ENCODE measurements at places on chromosomes 13 and 19.

GRCh38 chr19:39193803-39194202, 3.0 kb upstream of the NCCRP1 start:
- DNase-seq, result no peak

- peak; percentile 12 for DNase-seq
Measured at GRCh38 chr13:91647361-91647990, 249.1 kb downstream of the GPC5 start.

DNA sequence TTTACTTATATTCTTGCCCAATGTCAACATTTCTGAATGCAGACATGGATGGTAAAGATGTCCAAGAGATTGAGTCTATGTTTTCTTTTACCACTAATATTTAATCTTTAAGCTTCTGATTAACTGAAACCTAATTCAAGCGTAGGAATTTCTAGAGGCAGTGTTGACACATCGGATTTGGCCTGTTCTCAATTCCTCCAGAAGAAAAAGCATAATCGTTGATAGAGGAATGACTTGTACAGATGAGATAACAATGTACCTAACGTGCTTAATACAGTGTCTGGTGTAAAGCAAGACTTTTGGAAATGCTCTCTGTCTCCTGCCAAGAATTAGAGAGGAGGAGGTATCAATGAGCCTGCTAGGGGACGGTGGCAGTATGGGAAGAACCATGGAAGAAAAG, 35.2 kb downstream of the SLC15A1 start:
- no peak for DNase-seq

GRCh38 chr13:37869756-37870488, at the start of gene TRPC4:
TSS of gene TRPC4 (minus strand) at chr13:37869772. CDS start at chr13:37783333, 86,439 bp downstream.
- peak; percentile 59 for DNase-seq

DNA sequence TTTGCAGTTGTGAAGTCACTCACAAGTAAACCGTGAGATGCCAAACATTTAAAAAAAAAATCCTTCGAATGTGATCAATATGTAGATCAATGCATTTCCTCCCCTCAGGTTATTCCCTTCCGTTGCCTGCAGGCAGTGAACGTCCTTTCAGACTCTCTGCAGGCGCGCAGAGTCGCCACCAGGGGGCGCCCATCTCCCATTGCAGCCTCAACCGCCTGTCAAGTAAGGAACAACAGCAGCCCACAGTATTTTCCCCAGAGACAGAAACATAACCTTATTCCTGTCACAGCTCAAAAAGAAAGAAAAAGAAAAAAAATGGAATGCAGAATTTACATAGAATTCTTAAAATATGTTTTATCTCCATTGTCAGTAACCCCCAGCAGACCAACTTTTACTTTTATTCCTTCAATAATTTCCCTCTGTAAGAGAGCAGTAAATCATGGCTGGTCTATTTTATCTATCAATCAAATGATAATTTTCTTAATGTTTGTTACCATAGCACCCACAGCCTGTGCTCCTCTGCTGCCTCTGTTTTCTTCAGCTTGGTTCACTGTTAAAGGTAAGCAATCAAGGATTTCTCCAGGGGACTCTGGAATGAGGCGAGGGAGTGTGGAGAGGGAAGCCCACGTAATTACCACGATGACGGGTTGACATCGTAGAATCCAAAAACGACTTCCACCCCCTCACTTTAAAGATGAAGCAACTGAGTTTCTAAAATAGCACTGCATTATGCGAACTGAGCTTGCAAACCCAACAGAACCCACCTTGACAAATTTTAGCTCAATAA, 637.6 kb upstream of the ARGLU1 start:
- DNase-seq, result peak; percentile 66

DNA sequence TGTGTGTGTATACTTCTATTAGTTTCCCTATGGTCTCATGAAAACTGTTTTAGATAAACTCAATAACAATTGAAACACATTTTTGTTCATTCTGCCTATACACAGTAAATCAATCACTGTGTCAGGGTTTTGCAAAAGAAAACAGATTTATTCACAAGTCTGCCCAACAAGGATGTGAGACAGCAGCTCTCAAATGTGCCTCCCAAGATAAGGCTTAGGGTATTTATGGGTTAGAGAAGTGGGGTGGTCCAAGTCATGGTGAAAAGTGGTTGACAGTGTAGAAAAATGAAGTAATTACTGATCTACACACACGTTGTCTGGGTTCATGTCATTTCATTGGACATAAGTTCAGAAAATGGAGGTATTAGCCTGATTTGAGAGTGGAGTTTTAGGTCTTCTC, 844.6 kb downstream of the SLITRK6 start:
- DNase-seq, result no peak

GRCh38 chr13:21402586-21403307, 56.4 kb downstream of the ZDHHC20 start:
- DNase-seq, result peak; percentile 71

DNA sequence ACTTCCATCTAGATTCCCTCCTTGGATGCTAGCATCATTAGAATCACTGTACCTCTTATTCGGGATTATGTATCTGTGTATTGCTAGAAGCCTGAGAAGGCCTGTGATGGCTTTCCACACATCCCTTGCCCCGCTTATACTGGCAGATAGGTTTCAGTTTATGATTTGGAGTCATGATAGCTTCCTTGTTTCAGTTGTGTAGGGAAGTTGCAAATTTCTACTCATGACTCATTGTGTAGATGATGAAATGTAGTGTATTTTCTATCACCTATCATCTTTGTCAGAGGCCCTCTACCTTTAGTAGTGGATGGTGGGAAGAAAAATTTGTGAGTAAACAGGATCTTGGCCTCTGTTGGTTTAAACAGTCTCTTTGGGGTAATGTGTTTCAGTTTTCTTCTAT, 165.2 kb downstream of the GGACT start:
- DNase-seq, result peak; percentile 56

DNA sequence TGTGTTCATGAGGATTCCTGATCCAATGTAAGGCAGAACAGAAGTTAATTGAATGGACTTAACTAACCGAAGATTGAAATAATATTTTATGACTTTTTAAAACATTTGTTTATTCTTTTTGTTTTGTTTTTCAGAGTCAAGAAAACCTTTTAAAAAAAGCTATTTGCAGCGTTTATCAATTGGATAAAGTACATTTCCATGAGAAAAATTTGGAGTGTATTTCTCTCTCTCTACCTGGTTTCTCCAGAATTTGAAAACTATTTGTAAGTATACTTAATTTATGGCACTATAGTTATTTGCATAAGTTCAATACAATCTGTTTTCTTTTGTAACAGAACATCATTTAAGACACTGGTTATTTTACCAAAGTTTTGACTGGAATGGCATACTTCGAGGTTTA, 208.0 kb upstream of the UBL3 start:
- no peak for DNase-seq

- DNase-seq, result peak; percentile 0
Measured at GRCh38 chr13:89923736-89924135, 1423.8 kb upstream of the MIR17HG start.

Measured in IMR-90 (cell line).